ENCODE measurements at places on chromosomes 11 and 22.

- DNase-seq = no peak
Measured at GRCh38 chr22:36164621-36165020, 4.1 kb upstream of the APOL3 start.

- DNase-seq = no peak
Measured at GRCh38 chr22:38083931-38084631, at the start of gene SLC16A8. TSS of gene SLC16A8 (minus strand) at chr22:38084184. CDS start at chr22:38082873, 1,311 bp downstream.

GRCh38 chr11:10797531-10797930, 11.2 kb downstream of the EIF4G2 start:
- DNase-seq = no peak

GRCh38 chr11:19226378-19227195, 14.2 kb downstream of the E2F8 start:
- no peak for DNase-seq

GRCh38 chr11:72759468-72759985, 7.3 kb upstream of the ARAP1 start:
- DNase-seq = no peak
